Activated CD8-positive, alpha-beta T cell treated with anti-CD3 and anti-CD28 coated beads for 36 hours (primary cell): ENCODE measurements at places on chromosomes 4 and X. TPM values are rescaled to one million over a fixed set of nuclear protein-coding genes. Genes with fewer than 3 reads are reported as not detected.

Gene DUX4
- total RNA-seq = not detected

DNA sequence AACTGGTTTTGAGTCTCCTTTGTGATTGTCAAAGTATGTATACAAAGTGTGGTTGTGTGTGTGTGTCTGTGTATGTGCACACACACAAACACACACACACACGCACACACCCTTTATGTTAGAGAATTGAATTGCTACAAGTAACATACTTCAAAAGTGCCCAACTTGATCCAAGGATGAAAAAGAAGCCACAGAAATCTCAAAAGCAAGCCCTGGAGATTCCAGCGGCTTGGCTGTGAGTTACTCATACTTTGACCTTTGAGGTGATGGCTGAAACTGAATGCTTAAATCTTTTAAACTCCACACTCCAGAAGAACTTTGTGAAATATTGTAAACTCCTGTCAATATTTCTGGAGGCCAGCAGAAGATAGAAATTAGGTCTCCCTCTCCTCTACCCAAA, 168.4 kb upstream of the NRK start:
- no peak for DNase-seq
- H3K4me3 ChIP-seq = no peak overlapping the region
- H3K4me1 ChIP-seq = no peaks in the 10 kb centered on the region
- no peaks in the 10 kb centered on the region for H3K27me3 ChIP-seq

- H3K27me3 ChIP-seq = no peaks in the 10 kb centered on the region
- peaks cover 17% of the 10 kb centered on the region for H3K36me3 ChIP-seq
- H3K4me3 ChIP-seq = peak overlapping the region; percentile 98
Measured at GRCh38 chrX:123959281-123960063, 2.0 kb upstream of the STAG2 start.

DNA sequence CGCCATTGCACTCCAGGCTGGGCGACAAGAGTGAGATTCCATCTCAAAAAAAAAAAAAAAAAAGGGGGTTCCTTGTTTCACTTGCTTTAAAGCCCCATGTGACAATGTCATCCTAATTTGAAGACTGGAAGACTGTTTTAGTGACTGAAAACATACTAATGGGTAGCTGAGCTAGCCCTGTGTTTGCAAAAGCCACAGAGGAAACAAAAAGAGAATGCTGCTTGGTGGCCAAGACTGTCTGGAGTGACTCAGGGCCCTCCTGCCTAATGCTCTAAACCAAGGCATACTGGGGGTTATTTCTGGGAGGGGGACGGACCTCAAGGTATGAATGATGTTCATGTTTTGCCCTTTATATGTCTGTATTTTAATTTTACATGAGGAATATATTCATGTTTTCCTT, 16.0 kb downstream of the HPSE start:
- H3K27me3 ChIP-seq = no peaks in the 10 kb centered on the region
- peaks cover 6% of the 10 kb centered on the region for H3K4me1 ChIP-seq
- H3K4me3 ChIP-seq = no peak overlapping the region
- no peak for DNase-seq
- peaks cover 13% of the 10 kb centered on the region for H3K36me3 ChIP-seq
- no peak overlapping the region for H3K27ac ChIP-seq

GRCh38 chr4:138868562-138868961, 147.0 kb upstream of the NOCT start:
- H3K36me3 ChIP-seq = no peaks in the 10 kb centered on the region
- no peak overlapping the region for H3K4me3 ChIP-seq
- no peaks in the 10 kb centered on the region for H3K4me1 ChIP-seq
- H3K27ac ChIP-seq = no peak overlapping the region

Gene NLGN4X
- not detected for total RNA-seq

DNA sequence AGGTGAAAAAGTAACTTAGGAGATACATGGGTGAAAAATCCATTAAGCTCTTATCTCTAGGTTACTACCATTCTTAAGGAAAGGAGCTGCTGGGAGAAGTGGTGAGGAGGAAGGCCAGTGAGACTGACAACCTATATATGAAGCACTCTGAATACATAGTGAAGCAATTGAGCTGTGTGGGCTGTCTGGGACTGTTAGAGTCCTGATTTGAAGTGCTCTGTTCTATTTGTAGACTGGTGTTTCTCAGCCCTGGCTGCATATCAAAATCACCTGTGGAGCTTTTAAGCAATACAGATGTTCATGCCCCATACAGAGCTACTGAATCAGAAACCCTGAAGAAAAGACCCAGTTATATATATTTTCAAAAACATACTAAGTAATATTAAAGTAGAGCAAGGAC, 3.9 kb downstream of the SERTM2 start:
- H3K36me3 ChIP-seq = no peaks in the 10 kb centered on the region
- no peaks in the 10 kb centered on the region for H3K27me3 ChIP-seq
- H3K4me1 ChIP-seq = no peaks in the 10 kb centered on the region
- no peak overlapping the region for H3K4me3 ChIP-seq
- no peak overlapping the region for H3K27ac ChIP-seq

DNA sequence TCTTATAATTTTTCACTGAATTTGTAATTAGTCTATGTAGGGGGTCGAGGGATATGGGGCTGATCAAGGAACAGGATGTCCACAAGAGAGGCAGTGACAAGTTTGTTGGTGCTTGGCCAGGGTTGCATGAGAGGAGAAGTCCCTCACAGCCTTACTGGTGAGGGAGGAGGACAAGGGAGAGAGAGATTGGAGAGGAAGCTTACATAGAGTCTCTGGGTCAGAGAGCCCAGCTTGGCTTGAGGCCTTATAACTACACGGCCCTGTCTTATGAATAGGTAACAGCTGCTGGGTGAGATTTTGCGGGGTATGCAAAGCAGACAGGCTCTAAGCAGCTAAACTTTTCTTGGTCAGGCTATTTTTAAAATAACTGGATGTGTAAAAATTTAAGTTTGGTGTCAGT, 37.9 kb upstream of the OTUD4 start:
- no peaks in the 10 kb centered on the region for H3K36me3 ChIP-seq
- peaks cover 4% of the 10 kb centered on the region for H3K27me3 ChIP-seq
- no peaks in the 10 kb centered on the region for H3K4me1 ChIP-seq
- no peak for DNase-seq

- no peaks in the 10 kb centered on the region for H3K36me3 ChIP-seq
- no peak for DNase-seq
- H3K4me3 ChIP-seq = no peak overlapping the region
- H3K27ac ChIP-seq = no peak overlapping the region
- no peaks in the 10 kb centered on the region for H3K27me3 ChIP-seq
Measured at GRCh38 chr4:61555789-61556188, 355.7 kb downstream of the ADGRL3 start.

GRCh38 chr4:139593091-139593564, 37.1 kb upstream of the SETD7 start:
- peaks cover 3% of the 10 kb centered on the region for H3K27me3 ChIP-seq
- H3K4me3 ChIP-seq = no peak overlapping the region
- no peak for DNase-seq

DNA sequence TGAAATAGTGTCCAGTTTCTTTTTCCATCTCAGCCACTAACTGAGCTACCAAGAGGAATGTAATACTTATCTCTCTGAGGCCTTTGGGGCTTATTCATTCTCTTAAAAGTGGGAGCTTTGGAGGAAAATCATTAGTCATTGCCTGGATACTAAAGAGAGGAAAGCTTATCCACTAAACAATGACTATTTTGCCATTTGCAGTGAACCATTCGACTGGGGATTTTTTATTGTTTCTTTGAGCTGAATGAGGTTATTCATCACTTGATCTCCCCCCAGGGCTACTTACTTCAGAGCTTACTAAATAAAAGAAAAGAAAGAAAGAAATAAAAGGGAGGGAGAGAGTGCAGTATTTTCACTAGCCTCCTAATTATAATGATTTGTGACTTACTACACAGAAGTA, 1329.5 kb upstream of the TENM3 start:
- no peak for DNase-seq
- no peaks in the 10 kb centered on the region for H3K27me3 ChIP-seq
- H3K27ac ChIP-seq = no peak overlapping the region
- no peak overlapping the region for H3K4me3 ChIP-seq
- no peaks in the 10 kb centered on the region for H3K36me3 ChIP-seq

Gene GYG2
- not detected for total RNA-seq

DNA sequence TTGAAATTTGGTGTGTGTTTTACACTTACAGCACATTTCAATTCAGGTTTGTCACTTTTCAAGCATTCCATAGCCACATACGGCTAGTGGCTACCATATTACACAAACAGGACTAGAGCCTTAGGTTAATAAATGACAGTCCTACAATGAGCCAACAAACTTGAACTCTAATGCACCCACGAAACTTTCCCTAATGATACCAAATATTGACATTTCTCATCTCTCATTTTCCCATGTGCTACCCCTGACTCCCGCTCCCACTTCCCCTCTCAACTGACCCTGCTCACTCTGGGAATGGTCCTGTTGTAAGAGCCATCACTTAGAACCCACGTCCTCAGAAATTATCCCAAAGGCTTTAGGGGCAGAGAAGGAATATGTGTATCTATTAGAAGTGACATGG, 4.9 kb upstream of the TLR10 start:
- DNase-seq = no peak
- peaks cover 5% of the 10 kb centered on the region for H3K4me1 ChIP-seq
- H3K36me3 ChIP-seq = peaks cover 1% of the 10 kb centered on the region
- H3K4me3 ChIP-seq = no peak overlapping the region

Gene MAB21L2
- total RNA-seq = not detected

Gene KLHL5
- 6.6 TPM for total RNA-seq

DNA sequence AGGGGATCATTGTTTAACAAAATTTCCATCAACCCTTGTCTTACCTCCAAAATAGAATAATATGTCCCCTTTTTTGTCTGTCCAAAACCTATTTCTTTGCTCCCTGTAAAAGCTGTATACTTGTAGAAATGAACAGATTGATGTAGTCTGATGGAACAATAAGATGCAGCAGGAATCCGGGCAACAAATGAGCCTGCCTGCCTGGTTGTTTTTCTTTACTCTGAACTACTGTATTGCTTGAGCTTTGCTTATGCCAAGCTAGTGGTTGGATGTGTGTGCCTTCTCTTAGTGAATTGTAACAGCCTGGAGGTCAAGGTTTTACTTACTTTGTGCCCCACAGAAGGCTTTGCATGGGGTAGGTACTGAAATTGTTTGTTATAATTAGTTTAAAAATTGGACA, 116.2 kb upstream of the TLL1 start:
- H3K36me3 ChIP-seq = no peaks in the 10 kb centered on the region
- no peak overlapping the region for H3K27ac ChIP-seq
- no peaks in the 10 kb centered on the region for H3K27me3 ChIP-seq
- DNase-seq = no peak

DNA sequence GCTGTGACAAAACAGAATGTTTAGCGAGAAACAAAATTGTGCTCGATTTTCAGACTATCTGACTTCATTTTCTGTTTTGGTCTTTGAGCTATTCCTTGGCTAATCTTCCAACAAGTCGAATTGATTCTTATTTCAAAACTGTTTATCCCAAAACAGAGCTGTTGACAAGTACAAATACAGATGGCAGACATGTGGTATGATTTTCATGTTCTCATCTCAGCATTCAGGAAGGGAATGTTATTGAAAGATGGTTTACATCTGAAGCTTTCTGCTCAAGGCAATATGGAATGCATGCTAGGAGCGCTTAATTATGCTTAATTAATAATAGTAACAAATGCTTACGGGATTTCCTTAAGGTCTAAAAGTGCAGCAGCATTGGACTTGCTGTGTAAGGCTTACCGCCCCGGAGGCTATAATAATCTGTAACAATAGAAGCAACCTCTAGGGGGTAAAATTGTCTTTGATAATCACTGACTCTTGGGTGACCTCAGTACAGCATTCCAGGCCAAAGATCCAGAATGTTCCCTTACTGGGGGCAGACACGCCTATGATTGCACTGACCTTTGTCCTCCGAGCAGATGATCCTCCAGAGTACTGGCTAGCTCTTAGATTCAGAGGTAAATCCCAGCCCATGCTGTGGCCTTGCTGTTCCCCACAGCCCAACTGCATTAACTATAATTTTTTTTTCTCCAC, 16.4 kb downstream of the LSM6 start:
- no peak overlapping the region for H3K4me3 ChIP-seq
- peaks cover 2% of the 10 kb centered on the region for H3K4me1 ChIP-seq
- no peaks in the 10 kb centered on the region for H3K27me3 ChIP-seq
- H3K27ac ChIP-seq = no peak overlapping the region
- H3K36me3 ChIP-seq = peaks cover 27% of the 10 kb centered on the region

- H3K4me1 ChIP-seq = no peaks in the 10 kb centered on the region
- no peak overlapping the region for H3K27ac ChIP-seq
- no peaks in the 10 kb centered on the region for H3K36me3 ChIP-seq
- H3K4me3 ChIP-seq = no peak overlapping the region
Measured at GRCh38 chr4:28772788-28773187, 1912.1 kb downstream of the STIM2 start.

Gene RTL3
- total RNA-seq = not detected

GRCh38 chrX:115503099-115503498, 57.9 kb upstream of the PLS3 start:
- no peaks in the 10 kb centered on the region for H3K4me1 ChIP-seq
- no peak overlapping the region for H3K4me3 ChIP-seq
- no peak overlapping the region for H3K27ac ChIP-seq
- DNase-seq = no peak
- H3K36me3 ChIP-seq = no peaks in the 10 kb centered on the region
- H3K27me3 ChIP-seq = no peaks in the 10 kb centered on the region

Gene ODAPH
- total RNA-seq = not detected

GRCh38 chrX:119685225-119686066, 7.5 kb downstream of the SEPTIN6 start:
- H3K4me3 ChIP-seq = peak overlapping the region; percentile 96
- peaks cover 56% of the 10 kb centered on the region for H3K4me1 ChIP-seq
- peak; percentile 76 for DNase-seq
- H3K36me3 ChIP-seq = peaks cover 60% of the 10 kb centered on the region
- peak overlapping the region; percentile 99 for H3K27ac ChIP-seq
- no peaks in the 10 kb centered on the region for H3K27me3 ChIP-seq

- no peak for DNase-seq
- H3K27ac ChIP-seq = no peak overlapping the region
- no peaks in the 10 kb centered on the region for H3K27me3 ChIP-seq
- H3K36me3 ChIP-seq = peaks cover 30% of the 10 kb centered on the region
Measured at GRCh38 chr4:128025319-128025718, 35.8 kb upstream of the LARP1B start.

- no peaks in the 10 kb centered on the region for H3K36me3 ChIP-seq
- H3K4me1 ChIP-seq = peaks cover 4% of the 10 kb centered on the region
- H3K27me3 ChIP-seq = no peaks in the 10 kb centered on the region
- no peak for DNase-seq
- no peak overlapping the region for H3K4me3 ChIP-seq
Measured at GRCh38 chr4:2250357-2251072, 8.6 kb upstream of the HAUS3 start.

Gene TEX13C
- total RNA-seq = not detected

DNA sequence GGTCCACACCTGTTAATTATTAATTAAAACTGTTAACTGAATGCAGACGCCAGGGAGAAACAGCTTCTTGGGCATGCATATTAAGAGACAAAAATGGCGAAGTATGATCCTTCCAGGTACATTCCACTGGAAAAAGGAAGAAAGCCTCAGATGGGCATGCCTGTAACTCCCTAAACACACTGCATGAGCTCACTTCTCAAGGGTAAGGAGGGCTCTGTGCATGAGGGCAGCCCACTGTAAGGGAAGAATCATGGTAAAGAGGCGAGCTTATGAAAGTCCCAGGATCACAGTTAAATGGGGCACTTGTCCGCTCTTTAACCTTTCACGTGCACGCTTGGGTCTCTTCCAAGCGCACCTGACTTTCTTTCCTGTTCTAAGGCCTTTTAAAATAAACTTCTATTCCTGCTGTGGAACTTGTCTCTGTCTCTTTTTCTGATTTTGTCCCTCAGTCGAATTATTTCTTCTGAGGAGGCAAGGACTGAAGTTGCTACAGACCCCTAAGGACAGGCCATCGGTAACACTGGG, 321.7 kb downstream of the PPP1R2C start:
- H3K27me3 ChIP-seq = no peaks in the 10 kb centered on the region
- H3K27ac ChIP-seq = no peak overlapping the region
- H3K4me1 ChIP-seq = no peaks in the 10 kb centered on the region

Gene F8A2
- total RNA-seq = not detected
